ENCODE measurements at places on chromosomes 1 and 21.

DNA sequence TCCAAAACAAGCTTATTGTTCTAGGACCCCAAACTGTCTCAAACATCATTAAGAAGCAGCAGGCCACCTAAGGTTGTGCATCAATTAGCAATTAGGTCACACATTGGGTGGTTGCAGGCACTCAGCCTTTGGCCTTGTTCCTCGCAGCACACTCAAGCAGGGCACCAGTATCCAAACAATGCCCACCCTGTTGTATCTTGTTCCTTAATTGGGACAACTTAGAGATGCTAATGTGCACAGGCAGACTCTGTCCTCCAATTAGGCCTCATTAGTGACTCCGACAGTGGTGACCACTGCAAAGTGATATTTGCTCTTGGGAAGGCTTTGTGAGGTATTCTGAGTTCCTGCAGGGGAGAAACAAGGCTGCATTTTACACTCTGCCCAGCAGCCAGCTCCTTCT lies 515.1 kb upstream of the PTBP2 start:
- no peak for DNase-seq

GRCh38 chr1:40612345-40612831 lies 53.1 kb downstream of the RIMS3 start:
- peak; percentile 87 for DNase-seq

GRCh38 chr1:230858918-230859729 lies 9.2 kb downstream of the C1orf198 start:
- no peak for DNase-seq

DNA sequence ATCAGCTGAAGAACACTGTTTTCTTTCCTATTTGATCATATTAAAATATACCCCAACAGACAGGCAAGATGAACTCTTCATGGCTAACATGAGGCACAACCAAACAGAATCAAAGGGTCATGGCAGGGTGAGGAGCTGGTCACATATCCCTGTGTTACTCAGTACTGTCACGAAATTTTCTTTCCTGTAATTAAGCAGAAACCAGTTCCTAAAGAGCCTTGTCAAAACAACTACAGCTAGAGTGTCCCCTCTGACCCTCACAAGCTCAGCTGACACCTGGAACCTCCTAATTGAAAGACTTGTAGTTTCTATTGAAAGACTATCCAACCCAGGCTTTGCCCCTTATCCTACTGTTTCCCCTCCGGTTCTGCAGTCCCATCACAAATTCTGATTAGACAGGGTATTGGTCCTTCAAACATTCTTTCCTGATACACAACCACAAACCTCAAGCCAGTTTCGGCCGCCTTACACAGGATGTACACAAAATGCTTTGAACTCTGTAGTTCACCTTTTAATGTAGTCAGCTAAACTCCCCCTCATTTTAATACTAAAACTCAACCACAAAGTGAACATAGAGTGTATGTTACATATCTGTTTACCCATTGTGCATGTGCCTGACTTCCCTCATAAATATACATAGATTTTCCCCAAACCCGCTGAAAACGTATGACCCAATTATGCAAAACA lies 651.9 kb downstream of the MRPL39 start:
- no peak for DNase-seq

DNA sequence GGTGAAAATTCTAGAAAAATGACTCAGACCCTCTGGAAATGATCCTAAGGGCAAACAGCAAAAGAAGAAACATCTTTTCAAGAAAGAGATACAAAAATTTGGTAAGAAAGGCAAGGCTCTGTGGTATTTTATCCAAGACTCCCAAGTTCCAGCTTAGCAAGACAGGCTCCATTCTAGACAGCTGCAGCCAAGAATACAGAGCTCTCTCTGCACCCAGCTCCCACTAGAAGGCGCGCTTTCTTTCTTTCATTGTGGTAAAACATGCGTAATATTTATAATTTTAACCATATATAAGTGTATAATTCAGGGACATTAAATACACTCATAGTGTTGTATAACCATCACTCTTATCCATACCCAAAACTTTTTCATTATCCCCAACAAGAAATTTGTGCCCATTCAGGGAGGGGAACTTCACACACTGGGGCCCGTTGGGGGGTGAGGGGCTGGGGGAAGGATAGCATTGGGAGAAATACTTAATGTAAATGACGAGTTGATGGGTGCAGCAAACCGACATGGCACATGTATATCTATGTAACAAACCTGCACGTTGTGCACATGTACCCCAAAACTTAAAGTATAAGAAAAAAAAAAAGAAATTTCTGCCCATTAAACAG lies 2.2 kb upstream of the HFM1 start:
- no peak for DNase-seq

DNA sequence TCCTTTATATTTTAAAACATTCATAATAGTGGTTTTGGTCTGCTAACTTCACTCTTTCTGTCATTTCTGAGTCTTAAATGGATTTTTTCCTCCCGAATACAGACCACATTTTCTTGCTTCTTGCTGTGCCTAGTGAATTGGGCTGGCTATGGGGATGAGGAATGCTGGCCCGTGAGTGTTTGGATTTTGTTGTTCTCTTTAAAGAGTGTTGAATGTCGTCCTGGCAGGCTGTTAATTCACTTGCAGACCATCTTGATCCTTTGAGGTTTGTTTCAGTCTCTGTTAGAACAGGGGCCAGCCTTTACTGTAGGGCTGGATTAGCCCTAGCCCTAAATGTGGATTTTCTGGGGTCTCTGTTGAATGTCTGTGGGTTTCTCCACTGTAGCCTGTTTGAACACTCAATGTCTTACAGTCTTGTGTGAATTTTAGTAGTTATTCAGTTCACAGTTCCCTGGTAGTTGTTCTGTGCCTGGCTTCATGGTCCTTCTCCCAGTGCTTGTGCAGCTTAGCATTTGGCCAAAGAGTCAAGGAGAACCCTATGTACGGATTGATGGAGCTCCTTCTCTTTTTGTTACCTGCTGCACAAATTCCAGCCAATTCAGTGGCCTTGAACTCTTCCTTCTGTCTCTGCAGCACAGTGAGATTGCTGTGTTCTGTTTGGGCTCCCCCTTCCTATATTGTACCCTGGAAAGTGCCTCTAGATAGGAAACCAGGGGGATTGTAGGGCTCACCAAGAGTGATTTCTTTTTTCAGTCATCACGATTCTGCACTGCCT lies 95.7 kb downstream of the DYRK1A start:
- no peak for DNase-seq

DNA sequence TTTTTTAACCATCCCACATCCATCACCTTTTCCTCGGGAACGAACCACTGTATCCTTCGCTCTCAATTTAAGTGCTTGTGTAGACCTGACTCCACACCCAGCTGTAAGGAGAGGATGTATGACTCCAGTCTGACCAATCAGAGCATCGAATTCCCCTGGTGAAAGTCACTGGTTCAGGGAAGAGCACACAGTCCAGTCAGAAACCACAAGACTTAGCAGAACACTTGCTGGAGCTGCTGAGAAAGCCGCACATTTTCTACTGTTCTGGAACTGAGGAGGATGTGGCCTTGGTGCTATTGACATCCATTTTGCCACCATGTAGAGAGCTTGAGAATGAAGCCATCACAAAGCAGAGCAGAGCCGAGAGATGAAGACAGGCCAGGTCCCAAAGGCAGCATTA lies 59.9 kb upstream of the CNN3 start:
- DNase-seq, result no peak

- DNase-seq, result no peak
These were observed 6.1 kb upstream of the GATAD2B start for GRCh38 chr1:153928791-153929341.

GRCh38 chr1:178470411-178470960 lies 26.3 kb downstream of the CLEC20A start:
- DNase-seq, result no peak

DNA sequence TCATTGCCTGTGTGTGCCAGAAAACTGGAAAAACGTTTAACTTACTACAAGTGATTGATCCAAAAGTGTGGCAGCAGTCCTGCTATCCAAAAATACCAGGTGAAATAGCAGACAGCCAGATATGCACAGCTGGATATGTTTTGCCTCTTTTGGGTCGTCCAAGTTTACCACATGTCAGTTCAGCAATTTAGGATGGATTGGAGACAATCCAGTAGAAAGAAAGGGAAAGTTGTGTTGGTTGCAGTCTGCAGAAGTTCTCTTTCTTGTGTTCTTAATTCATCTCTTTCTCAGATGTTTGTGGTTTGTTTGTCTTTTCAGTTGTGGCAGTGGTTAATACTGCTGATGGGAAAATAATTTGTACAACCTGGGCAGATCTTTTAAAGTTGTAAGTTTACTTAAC lies 645.0 kb downstream of the PTPRC start:
- DNase-seq, result no peak

- no peak for DNase-seq
These were observed 5.1 kb upstream of the LEFTY2 start for GRCh38 chr1:225946082-225946620.

DNA sequence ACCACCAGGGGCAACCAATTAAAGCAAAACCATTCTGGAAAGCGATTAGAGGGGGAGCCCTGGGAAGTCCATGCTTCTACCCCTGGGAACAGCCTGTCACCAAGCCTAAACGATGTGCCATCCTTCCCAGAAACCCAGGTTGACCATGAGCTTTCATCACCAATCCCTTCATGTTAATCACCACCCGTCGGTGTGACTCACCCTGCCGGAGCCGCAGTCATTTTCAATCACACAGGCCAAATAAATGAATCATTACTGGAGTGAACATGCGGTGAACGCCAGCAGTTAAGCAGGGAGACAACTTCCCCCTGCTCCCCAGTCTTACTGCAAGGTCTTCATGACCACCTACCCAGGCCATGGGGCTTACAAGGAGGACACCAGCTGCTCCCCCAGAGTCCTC lies 308.8 kb downstream of the AJAP1 start:
- DNase-seq, result no peak

GRCh38 chr1:54254055-54254454 lies 54.1 kb downstream of the MRPL37 start:
- no peak for DNase-seq

- DNase-seq, result no peak
These were observed 28.1 kb downstream of the ZBTB8OS start for GRCh38 chr1:32622205-32622604.

DNA sequence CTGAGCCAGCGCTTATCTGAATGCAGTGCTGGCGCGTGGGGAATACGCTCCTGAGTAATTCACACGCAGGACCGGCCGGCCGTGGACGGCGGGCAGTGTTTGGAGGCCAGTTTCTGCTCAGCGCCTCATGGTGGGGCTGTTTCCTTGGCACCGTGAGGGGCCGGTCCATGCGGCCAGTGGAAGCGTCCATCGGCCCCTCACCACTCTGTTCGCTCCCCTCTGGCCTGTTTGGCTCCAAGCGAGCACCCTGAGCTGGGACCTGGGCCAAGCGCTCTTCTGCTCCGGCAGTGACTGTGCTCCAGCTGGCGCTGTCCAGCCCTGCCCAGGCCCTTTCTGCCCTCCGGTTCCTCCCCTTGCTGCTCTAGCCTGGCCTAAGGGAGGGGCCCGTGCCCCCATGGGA lies 16.3 kb upstream of the PLCH2 start:
- no peak for DNase-seq

DNA sequence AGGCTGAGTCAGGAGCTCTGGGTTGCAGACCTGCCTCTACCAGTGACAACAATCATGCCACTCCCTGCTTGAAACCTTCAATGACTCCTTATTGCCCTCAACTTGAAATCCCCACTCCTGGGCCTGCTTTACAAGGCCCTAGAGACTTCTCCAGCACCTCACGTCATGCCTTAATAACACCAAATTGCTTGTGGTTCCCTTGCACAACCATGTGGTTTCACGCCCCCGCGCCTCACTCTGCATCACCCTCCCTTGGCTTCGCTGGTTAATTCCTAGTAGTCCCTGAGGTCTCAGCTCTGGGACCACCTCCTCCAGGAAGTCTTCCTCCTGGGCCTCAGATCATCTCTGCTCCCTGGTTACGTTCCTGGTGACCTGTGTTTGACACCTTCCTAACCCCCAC lies 33.0 kb downstream of the EPHA2 start:
- peak; percentile 85 for DNase-seq

DNA sequence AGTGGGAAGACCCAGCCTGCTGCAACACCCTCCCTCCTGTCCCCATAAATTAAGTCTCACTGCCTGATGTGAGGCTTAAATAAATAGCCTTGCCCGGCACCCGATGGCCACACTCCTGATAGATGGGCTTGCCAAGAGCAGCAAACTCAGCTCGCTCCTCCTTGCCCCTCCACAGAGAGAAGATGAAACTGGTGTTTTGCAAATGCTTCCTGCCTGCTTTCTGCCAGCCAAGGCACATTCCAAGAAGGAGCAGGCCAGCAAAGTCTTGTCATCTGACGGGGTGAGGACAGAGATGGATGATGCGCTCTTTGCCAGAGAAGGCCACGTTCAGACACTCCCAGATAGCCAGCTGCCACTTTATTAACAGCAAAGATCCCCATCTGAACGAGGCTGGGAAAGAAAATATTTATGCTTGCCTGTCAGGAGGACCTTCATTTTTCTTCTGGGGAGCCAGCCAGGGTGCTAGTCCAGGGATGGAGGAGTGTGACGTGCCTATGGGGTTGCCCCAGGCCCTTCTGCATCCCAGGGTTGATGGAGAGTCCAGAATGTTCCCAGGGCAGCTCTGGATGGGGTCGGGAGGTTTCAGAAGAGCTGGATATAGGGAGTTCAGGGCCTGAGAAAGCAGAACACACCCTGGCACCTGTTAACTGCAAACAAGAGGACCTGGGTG lies 265.4 kb downstream of the FOXD2 start:
- no peak for DNase-seq

DNA sequence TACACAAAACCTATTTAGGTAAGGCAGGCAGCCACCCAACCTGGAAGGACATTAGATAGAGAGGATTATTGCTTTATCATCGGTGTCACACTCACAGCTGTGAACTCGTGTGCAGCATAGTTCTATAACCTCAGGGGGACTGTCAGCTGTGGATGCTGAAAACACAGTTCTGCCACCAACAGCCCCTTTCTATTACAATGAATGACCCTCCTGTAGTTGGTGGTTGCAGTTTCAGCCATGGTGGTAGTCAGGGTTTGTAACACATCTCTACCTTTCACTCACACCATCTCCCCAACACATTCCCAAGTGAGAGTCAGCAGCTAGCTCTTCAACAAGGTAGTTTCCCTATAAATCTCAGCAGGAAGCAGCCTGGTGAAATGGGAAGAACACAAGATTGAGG lies 136.8 kb downstream of the ZC3H11B start:
- DNase-seq, result no peak

DNA sequence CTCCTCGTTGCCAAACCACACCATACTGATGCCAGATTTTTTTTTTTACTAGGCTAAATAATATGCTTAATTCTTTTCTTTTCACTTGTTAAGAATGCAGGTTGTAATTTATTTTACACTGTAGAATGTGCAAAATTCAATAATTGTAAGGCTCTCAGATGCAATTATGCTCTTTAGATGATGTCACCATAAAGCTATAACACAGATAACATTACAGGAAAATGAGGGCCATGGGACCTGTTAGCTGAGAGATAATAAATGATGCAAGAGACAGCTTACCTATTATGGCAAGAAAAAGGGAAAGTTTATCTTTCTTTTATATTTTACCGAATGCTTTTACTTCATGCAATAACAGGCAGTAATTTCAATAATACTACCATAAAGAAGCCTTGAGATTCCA lies 35.4 kb downstream of the CHRM3 start:
- no peak for DNase-seq
